Aorta (tissue), 5 donors: ENCODE measurements at places on chromosomes 12 and 14.

DNA sequence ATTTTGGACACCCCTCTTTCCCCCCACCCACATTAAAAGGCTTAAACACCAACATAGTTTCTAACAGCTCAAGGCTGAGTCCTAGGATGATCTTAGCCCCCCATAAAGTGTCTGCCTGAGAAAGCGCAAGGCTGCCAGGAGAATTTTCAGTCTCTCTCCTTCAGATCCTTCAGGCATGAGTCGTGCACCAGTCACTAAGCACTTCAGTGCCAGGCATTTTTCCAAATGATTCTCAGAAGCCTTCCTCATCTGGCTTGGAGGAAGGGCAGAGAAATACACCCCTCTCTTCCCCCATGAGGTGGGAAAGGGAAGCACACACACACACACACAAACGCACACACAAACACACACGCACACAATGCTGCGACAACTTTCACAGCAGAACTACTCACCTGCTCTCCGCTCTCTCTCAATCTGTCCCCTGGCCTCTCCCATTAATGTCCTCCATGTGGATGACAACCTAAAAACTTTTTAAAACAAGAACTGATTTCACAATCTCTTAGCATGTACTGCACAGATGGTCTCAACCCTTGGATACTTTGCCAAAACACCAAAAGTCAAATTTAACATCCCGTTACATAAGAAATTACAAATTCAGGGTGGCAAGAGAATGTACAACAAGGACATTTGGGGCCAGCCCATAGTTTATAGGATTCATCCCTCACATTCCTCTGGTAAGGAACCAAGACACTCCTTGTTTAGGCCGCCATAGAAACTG lies 49.8 kb downstream of the CKAP4 start:
- H3K27me3 ChIP-seq: no peaks in the 10 kb centered on the region
- DNase-seq: no peak
- H3K4me3 ChIP-seq: no peak overlapping the region

DNA sequence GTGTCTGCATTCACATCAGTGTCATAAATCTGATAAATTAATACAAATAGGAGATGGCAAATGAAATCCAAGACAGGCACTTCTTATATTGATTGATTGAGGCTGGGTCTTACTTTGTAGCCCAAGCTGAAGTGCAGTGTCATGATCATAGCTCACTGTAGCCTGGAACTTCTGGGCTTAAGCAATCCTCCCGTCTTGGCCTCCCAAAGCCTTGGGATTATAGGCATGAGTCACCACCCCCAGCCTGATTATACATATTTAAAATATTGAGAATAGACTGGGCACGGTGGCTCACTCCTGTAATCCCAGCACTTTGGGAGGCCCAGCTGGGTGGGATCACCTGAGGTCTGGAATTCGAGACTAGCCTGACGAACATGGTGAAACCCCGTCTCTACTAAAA lies 51.3 kb downstream of the MARK3 start:
- no peaks in the 10 kb centered on the region for H3K27me3 ChIP-seq
- no peak overlapping the region for H3K27ac ChIP-seq
- no peaks in the 10 kb centered on the region for H3K4me1 ChIP-seq
- no peak overlapping the region for H3K4me3 ChIP-seq
- H3K36me3 ChIP-seq: no peaks in the 10 kb centered on the region
- no peak for DNase-seq

GRCh38 chr12:122079033-122079531 lies 526 bp downstream of the MLXIP start:
- peak overlapping the region; percentile 49 for H3K4me3 ChIP-seq
- no peaks in the 10 kb centered on the region for H3K36me3 ChIP-seq
- peak; percentile 79 for DNase-seq
- H3K4me1 ChIP-seq: no peaks in the 10 kb centered on the region

- DNase-seq: no peak
- H3K36me3 ChIP-seq: peaks cover 4% of the 10 kb centered on the region
- H3K4me1 ChIP-seq: no peaks in the 10 kb centered on the region
These were observed 122.7 kb downstream of the TTLL5 start for GRCh38 chr14:75783602-75784313.

GRCh38 chr12:128801879-128802391 lies 21.8 kb downstream of the SLC15A4 start:
- no peaks in the 10 kb centered on the region for H3K4me1 ChIP-seq
- H3K36me3 ChIP-seq: peaks cover 2% of the 10 kb centered on the region
- H3K27ac ChIP-seq: peak overlapping the region; percentile 71
- no peaks in the 10 kb centered on the region for H3K27me3 ChIP-seq
- H3K4me3 ChIP-seq: no peak overlapping the region

DNA sequence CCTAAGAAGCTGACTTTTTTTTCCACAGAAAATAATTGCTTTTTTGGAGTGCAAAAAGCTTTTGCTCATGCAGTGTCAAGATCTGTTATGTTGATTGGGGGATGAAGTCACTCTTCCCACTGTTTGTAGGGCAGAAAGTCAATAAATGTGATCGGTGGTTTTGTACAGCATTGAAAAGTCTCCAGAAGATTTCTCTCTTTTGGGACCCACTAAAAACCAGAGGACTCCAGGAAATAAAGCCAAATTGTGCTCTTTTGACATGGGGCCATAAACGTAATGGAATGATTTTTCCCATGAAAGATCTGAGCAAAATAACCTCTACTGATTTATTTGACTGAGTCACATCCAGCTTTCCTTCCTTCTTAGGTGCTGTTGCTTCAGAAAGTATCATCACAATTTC lies 122.5 kb downstream of the SNAPC1 start:
- no peak overlapping the region for H3K27ac ChIP-seq
- DNase-seq: no peak
- H3K27me3 ChIP-seq: no peaks in the 10 kb centered on the region
- no peak overlapping the region for H3K4me3 ChIP-seq
- H3K4me1 ChIP-seq: no peaks in the 10 kb centered on the region

DNA sequence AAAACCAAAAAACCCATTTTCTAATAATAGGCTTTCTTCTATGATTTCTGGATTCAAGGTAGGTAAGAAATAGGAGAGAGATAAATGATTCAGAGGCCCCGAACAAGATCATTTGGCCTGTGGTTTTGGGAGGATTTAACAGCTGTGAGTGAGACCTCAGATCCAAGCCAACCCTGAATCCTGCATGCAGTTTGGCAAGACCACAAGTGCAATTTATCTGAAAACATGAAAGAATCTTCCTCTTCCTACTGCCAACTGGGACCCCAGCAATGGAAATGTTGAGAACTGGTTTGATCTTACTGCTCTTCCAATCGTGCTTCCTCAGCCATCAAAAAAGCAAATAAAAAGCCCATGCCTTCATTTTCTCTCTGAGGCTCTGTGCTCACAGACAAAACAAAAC lies 519.7 kb upstream of the TBX3 start:
- H3K4me1 ChIP-seq: no peaks in the 10 kb centered on the region
- no peak for DNase-seq
- no peak overlapping the region for H3K27ac ChIP-seq
- no peak overlapping the region for H3K4me3 ChIP-seq

DNA sequence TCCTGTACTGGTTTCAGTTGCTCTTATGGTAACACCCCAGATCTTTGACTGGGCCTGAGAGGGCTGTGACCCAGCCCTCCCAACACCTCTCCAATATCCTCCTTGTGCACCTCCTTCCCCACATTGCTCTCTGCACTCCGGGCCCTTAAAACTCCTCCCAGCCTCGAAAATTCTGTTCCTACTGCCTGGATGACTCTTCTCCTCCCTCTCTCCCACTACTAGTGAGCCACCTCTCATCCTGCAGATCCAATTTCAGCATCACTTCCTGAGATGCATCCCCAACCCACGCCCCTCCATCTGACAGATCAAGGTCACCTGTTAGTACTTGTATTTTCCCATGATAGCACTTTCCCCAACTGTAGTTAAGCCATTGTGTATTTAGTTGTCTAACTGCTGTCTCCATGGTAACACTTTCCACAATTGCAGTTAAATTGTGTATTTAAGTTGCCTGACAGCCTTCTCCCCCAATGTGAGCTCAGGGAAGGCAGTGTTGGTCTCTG lies 11.5 kb upstream of the NT5DC3 start:
- peak overlapping the region; percentile 9 for H3K27ac ChIP-seq
- peaks cover 5% of the 10 kb centered on the region for H3K4me1 ChIP-seq
- no peak overlapping the region for H3K4me3 ChIP-seq
- H3K36me3 ChIP-seq: no peaks in the 10 kb centered on the region

DNA sequence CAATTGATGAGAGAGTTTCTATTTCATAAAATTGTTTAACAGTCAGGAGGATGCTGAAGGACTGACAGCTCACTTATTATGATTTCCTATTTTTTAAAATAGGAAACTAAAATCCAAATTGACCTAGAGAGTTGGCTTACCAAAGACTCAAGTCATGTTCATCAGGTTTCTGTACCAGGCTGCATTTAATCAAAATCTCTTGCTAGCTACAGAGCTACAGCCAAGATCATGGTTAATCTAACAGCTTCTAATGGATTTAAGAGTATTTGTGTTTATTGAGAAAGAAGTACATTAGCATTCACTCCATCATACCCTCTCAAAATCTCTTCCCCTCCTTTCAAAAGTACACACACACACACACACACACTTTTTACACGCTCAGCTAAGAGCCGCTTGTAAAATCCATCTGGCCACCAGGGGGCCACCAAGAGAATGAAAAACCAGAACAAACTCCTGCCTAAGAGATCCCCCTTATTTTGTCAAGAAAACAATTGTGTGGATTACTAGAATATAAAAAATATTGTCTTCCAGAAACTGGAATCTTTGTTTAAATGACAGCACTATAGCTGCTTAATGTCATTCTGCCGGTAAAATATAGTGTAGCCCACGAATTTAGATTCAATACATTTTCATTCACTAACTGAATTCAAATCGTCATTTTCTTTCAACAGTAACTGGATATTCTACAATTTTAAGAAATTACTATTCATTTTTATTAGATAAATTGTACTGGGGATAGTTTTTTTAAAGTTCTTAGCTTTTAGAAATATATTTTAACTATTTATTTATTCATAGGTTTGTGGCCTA lies 334.0 kb downstream of the BTG1 start:
- H3K36me3 ChIP-seq: no peaks in the 10 kb centered on the region
- no peak overlapping the region for H3K4me3 ChIP-seq
- H3K4me1 ChIP-seq: no peaks in the 10 kb centered on the region
- DNase-seq: peak; percentile 88
- no peaks in the 10 kb centered on the region for H3K27me3 ChIP-seq
- no peak overlapping the region for H3K27ac ChIP-seq

GRCh38 chr12:77387671-77388070 lies 322.3 kb upstream of the E2F7 start:
- no peak for DNase-seq
- H3K36me3 ChIP-seq: no peaks in the 10 kb centered on the region
- no peak overlapping the region for H3K4me3 ChIP-seq
- H3K27me3 ChIP-seq: no peaks in the 10 kb centered on the region

- DNase-seq: no peak
- no peaks in the 10 kb centered on the region for H3K36me3 ChIP-seq
- H3K27ac ChIP-seq: no peak overlapping the region
- no peaks in the 10 kb centered on the region for H3K4me1 ChIP-seq
These were observed 305.5 kb downstream of the AEBP2 start for GRCh38 chr12:19744705-19745218.

DNA sequence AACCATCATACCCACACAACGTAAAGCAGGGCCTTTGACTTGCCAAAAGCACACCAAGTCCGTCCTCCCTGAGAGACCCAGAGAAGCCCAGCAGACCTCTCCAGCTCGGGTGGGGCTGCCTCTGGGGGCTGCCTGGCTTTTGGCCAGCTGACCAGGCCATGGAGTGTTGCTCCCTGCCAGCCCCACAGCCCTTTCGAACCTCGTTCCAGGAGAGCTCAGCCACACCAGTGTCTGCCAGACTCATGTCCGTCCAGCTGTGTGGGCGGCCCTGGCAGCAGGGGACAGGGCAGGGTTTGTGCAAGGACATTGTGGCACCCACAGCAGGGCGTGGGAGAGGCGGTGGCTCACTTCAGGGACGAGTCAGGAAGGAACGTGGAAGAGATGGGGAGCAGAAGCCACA lies 22.6 kb upstream of the IRF2BPL start:
- H3K36me3 ChIP-seq: no peaks in the 10 kb centered on the region
- H3K27ac ChIP-seq: peak overlapping the region; percentile 94
- H3K4me3 ChIP-seq: no peak overlapping the region
- no peaks in the 10 kb centered on the region for H3K27me3 ChIP-seq
- H3K4me1 ChIP-seq: no peaks in the 10 kb centered on the region
- DNase-seq: peak; percentile 85

DNA sequence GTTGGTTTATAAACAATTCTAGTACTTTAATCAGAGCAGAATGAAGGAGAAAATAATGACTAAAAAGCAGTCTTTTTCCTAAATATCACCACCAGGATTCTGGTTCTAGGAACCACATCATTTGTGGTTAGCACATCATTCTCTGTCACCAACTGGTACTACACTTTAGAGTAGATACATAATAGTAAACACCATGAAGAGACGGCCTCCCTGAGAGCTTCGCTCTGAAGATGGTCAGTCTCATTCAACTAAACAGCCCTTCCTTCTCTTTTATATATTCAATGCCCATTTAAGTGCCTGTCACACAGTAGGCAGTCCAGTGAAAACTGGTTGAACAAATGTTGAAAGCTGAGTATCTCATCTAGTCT lies 10.9 kb downstream of the SLC38A2 start:
- no peak overlapping the region for H3K4me3 ChIP-seq
- H3K4me1 ChIP-seq: peaks cover 9% of the 10 kb centered on the region
- DNase-seq: no peak
- H3K27ac ChIP-seq: no peak overlapping the region

GRCh38 chr14:100281286-100282082 lies 24.8 kb downstream of the SLC25A29 start:
- no peak for DNase-seq
- peaks cover 2% of the 10 kb centered on the region for H3K36me3 ChIP-seq
- no peak overlapping the region for H3K27ac ChIP-seq
- no peaks in the 10 kb centered on the region for H3K27me3 ChIP-seq
- H3K4me1 ChIP-seq: no peaks in the 10 kb centered on the region

- no peaks in the 10 kb centered on the region for H3K27me3 ChIP-seq
- no peaks in the 10 kb centered on the region for H3K4me1 ChIP-seq
- H3K4me3 ChIP-seq: no peak overlapping the region
These were observed 48.3 kb downstream of the TMCC3 start for GRCh38 chr12:94602024-94602423.

DNA sequence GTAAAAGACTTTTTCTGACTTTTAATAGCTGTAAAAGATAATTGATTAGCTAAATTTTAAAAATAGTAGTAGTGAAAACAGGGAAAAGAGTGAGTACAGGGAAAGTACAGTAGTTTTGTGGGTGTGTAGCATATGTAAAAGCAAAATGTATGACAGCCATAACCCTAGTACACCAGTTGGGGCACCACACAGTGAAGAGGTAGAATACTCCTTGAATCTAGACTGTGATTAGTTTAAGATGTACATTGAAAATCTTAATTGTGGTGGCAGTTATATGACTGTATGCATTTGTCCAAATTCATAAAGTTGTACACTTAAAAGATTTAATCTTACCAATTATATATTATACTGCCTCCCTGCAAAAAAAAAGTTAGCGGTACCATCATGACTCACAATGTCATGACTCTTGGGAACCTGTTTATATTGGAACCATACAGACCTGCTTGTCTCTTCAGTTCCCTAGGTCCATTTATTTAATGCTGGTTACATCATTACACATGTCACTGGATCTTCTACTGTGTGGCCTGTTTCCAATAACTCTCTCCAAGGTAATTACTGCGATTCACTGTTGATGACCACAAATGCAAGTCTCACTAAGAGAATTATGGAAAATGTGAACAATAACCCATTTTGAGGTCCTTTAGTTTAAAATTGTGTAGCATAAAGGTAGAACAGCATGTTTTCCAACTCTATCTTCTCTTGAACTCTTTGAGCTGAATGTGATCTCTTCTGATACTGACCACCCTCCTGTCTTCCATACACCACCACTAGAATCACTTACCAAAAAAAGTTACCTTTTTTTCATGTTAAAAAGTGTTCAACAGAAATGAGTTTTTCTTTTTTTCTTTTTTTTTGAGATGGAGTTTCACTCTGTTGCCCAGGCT lies 264.2 kb upstream of the AMIGO2 start:
- no peak overlapping the region for H3K4me3 ChIP-seq
- no peaks in the 10 kb centered on the region for H3K27me3 ChIP-seq
- H3K27ac ChIP-seq: no peak overlapping the region
- no peaks in the 10 kb centered on the region for H3K36me3 ChIP-seq
- no peak for DNase-seq
- H3K4me1 ChIP-seq: no peaks in the 10 kb centered on the region
